A673 (cell line): ENCODE measurements at places on chromosomes 1 and 21. TPM values are rescaled to one million over a fixed set of nuclear protein-coding genes. Genes with fewer than 3 reads are reported as not detected.

Gene GIPC2
- 0.07 TPM in 1 of 2 replicates, not detected in the other for total RNA-seq

Gene TRNP1
- 1.0 and 1.4 TPM in 2 replicates for total RNA-seq

Gene JAM2
- total RNA-seq: 1.7 and 5.2 TPM in 2 replicates

DNA sequence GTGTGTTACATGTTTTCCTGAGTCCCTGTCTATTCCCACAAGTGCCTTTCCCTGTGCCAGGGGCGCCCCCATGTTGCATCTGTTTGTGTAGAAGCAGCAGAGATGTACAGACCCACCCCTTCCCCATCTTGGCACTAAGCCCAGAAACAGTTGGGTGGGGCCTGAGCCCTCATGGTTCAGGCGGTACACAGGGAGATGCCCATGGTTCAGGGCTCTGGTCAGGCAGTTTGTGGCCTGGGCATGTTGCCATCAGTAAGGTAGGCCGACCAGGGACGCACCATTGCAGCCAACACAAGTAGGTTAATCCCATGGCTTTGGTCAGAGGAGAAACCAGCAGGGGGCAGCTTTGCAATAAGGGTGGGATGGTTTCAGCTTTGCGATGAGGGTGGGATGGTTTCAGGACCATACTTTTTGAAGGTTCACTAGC is 914 bp upstream of the ADGRB2 start:
- peak; percentile 41 for DNase-seq

GRCh38 chr1:161190962-161191521 is 7.8 kb downstream of the ADAMTS4 start:
- no peak for DNase-seq
